ENCODE measurements at places on chromosomes 7 and 10.

DNA sequence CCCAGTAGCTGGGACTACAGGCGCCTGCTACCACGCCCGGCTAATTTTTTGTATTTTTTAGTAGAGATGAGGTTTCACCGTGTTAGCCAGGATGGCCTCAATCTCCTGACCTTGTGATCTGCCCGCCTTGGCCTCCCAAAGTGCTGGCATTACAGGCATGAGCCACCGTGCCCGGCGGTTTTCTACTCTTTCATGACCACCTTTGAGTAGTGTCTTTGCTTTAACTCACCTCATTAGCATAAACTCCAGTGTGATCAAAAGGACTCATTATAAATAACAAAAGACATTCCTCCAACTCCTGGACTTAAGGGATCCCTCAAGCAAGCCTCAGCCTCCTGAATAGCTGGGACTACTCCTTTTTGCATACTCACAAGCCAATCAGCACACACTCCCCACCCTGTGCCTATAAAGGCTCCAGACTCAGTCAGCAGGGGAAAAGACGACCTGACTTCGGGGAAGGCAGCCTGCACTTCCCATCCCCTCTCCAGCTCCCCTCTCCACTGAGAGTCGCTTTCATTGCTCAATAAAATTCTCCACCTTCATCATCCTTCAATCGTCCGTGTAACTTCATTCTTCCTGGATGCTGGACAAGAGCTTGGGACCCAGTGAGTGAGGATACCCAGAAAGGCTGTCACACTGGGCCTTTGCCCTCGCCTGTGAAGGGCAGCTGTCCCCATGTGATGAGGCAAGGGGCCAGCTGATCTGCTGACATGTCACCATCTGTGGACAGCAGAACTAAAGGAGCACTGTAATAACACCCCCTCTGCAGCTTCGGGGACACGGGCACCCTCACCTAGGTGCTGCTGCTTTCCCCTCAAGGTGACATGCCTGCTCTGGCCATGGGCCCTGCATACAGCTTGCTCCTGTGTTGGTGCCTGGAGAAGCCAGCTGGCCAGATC is 35.0 kb upstream of the EIF4H start:
- DNase-seq: no peak

DNA sequence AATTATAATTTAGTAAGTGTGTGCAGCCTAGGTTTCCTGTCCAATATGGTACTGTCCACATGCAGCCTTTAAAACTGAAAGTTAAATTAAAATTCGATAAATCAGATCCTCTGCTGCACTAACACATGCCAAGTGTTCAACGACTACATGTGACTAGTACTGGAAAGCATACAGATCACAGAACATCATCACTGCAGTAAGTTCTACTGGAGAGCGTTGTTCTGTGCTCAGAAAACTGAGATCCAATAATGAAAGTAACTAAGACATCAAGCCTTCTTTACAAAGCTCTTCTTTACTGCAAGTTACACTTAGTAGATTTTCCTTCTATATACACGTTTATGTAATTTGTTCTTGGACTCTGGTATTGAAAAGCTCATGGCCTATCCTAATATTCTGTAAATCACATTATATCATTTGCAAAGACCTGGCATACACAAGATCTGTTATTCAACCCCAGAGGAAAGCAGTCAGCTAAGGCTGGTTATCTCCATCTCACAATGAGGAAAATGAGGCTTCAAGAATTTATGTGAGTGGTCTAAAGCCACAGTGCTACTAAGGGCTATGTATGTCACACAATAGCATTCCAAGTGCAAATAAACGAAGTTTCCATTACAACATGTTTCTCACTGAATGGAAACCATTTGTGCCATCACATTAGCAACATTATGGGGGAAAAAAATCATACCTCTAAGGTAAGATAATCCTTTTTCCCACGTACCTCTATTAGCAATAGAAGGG is 77.6 kb downstream of the VPS41 start:
- no peak for DNase-seq

DNA sequence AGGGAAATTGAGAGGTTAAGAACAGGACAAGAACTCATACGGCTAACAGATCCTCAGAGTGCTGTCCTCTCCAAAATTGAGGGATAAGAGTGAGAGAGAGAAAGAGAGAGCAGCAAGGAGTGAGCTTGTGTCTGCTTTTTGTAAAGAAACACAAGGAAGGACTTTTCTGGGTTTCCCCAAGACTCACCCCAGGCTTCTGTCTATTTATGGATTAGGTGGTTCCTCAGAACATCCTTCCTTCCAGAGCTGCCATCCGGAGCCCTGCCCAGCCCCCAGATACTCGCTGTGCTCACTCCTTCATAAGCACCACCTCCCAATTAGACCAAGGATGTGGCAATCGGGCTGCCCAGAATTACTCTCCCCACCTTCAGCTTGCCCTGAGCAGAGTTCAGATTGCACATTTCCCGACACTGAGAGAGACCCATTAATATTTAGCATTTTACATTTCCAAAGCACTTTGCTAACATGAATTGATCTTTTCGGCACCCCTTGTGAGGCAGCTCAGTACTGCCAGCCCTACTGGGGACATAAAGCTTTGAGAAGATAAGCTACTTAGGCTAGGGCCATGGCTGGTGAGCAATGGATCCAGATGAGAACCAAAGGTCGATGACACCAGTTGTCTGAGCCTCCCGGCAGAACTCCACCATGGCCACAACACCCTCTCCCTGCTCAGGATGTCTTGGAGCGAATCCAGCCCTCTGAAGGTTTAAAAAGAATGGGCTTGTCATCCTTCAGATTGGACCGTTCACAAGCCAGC is 19.2 kb upstream of the R3HCC1L start:
- DNase-seq: no peak

GRCh38 chr7:2198206-2198605 is 34.5 kb downstream of the MAD1L1 start:
- no peak for DNase-seq

- DNase-seq: peak; percentile 21
These were observed 21.8 kb downstream of the AKR1E2 start for GRCh38 chr10:4847561-4848355.

- DNase-seq: no peak
These were observed 6.3 kb downstream of the CALN1 start for GRCh38 chr7:72405871-72406270.

DNA sequence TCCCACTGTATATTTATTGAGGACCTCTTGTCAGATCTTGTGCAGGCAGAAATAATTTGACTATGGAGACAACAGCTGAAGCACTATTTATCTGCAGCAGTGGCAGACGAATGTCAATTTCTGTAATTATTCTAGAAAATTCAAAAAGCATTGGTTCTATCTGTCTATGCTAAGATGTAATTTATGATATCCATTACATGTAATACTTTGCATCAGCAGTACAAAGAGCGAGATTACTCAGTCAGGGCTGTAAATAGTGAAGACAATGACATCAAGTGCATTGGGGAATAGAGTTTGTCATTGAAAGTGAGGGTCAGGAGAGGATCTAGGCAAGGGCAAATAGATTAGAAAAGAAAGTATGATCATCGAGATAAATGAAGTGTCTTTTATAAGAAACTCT is 508.2 kb downstream of the ZWINT start:
- no peak for DNase-seq

- DNase-seq: no peak
These were observed 249.2 kb downstream of the PARD3 start for GRCh38 chr10:34565934-34566333.

GRCh38 chr7:4195660-4196059 is 486.4 kb upstream of the FOXK1 start:
- no peak for DNase-seq

DNA sequence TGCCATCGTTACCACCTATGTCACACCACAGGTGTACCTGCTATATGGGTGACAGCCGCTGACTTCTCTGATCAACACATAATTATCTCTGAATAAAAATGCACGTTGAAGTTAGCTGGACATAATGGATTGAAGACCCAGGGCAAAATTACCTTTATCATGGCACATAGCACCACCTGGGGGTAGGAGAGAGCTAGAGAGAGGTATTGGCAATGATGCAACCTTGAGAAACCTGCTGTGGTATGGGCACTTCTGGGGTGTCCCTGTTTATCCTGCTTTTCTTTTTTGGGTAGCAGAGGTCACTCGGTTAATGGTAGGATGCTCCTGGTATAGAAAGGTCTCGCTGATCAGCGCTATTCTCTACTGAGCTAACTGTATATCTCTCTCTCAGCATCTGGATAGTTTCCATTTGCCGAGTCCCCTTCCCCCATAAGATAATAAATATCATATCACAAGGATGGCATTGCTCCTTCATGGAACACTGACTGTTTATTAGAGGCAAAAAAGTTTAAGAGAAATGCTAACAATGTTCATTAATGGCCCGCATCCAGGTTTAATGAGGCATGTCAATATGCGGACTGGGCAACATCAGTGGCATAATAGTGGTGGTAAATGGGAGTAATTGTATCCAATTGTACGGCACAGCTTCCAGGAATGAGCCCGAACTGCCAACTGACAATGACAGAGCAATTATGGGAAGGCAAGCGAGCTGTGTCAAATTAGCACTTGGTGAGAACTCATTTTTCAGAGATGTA is 323.1 kb downstream of the TFEC start:
- DNase-seq: peak; percentile 46

DNA sequence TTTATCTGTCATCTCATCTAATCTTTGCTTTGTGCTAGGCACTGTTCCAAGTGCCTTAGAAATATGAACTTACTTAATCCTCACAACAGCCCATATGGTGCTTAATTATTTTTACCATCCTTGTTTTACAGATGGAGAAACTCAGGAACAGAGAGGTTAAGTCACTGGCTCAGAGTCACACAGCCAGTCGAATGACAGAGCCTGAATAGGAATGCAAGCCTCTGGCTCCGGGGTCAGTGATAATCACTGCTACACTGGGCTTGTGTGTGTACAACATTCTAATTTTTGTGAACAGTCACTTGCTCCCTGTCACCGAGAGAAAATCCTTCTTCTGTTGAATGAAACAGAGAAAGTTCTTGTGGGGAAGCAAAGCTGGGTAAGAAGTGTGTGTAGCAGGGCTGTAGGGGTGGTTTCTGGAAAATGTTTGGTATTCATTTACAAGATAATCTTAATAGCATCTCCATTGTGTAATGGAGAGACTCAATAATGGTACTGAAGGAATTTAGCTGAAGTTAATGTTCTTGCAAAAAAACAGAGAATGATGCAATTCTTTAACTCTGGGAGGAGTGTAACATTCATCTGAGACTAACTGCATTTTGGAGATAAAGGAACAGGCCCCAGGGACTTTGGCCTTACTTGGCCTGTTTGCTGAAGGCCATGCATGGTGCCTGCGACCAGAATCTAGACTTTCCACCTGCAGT is 290.6 kb downstream of the FRMD4A start:
- DNase-seq: no peak

- no peak for DNase-seq
These were observed 1249.1 kb downstream of the TYW1 start for GRCh38 chr7:68245688-68246087.

GRCh38 chr7:122362473-122362872 is 57.9 kb upstream of the FEZF1 start:
- no peak for DNase-seq

GRCh38 chr10:89471110-89471809 is 56.9 kb downstream of the IFIT5 start:
- no peak for DNase-seq

DNA sequence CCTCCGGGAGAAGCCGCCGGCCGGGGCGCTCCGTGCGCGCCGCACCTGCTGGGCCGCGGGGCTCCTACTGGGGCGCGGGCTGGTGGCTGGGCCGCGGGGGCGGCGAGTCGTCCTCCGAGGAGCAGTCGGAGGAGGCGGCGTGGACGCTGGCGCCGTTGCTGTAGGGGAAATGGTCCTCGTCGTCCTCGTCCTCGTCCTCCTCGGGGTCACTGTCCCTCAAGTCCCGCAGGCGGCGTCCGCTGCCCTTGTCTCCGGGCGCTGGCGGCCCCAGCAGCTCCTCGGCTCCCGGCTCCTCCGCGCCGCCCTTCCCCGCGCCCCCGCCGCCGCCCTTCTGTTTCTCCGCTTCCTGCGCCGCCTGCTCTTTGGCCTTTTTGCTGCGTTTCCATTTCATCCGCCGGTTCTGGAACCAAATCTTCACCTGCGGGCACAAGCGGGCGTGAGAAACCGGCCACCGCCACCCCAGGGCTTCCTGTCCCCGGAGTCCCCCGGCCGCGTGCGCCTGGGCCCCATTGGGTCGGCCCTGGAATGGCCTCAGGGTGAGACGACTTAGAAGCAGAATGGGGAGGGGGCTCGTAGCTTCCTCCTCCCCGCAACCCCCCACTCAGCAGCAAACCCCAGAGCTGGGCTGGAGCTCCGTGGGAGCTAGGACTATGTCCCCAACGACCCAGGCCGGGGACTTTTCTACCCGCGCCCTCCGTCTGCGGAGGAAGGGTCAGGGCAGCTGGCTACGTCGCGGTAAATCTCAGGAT is 4.8 kb downstream of the MNX1 start:
- no peak for DNase-seq

DNA sequence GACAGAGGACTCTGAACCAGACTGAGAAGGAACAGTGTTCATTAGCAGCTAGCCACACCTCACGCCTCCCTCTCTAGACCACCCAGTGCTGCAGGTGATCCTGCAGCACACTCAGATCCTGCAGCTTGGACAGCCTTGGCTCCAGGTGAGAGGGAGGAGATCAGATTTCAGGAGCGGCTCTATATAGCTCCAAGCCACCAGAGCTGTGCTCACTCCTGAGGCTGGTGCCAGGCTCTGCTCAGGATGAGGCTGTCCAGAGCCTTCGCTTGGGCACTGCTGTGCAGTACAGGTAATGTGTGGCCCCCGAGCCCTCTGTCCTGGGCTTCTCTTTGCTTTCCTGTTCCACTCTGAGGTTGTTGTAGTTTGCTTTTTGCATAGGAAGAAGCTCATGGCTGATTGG is 42.4 kb downstream of the C10orf120 start:
- DNase-seq: no peak

GRCh38 chr7:33039903-33040292 is 22.7 kb downstream of the NT5C3A start:
- DNase-seq: no peak

DNA sequence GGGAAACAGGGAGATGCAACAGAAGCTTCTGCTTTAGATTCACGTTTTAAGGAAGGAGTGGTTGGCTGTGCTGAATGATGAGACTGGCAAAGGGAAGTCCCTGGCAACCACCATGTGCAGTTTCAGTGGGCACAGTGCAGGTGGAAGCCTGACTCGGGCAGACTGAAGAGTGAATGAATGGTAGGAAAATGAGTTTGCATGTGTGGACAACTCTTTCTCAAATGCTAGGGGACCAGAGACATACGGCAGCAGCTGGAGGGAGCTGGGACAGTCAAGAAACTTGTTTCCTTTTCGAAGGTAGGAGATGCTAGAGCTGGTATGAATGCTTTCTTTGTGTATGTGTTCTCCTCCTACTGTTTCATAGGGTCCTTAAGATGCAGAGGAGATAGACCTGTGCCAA is 29.0 kb downstream of the PODXL start:
- no peak for DNase-seq

GRCh38 chr7:130942211-130942964 is 208.4 kb upstream of the KLF14 start:
- no peak for DNase-seq

- no peak for DNase-seq
These were observed 32.0 kb upstream of the WAPL start for GRCh38 chr10:86553639-86554038.

- no peak for DNase-seq
These were observed 50.9 kb upstream of the TM9SF3 start for GRCh38 chr10:96637709-96638108.

GRCh38 chr7:132515181-132515580 is 61.1 kb downstream of the PLXNA4 start:
- no peak for DNase-seq

- no peak for DNase-seq
These were observed 50.2 kb upstream of the PIK3CG start for GRCh38 chr7:106814887-106815286.
